ENCODE measurements at places on chromosomes 7 and 10. TPM values are rescaled to one million over a fixed set of nuclear protein-coding genes. Genes with fewer than 3 reads are reported as not detected.

GRCh38 chr7:128742206-128742605 lies 3.0 kb downstream of the CALU start:
- peaks cover 56% of the 10 kb centered on the region for H3K4me1 ChIP-seq
- peak overlapping the region; percentile 91 for H3K27ac ChIP-seq
- DNase-seq: no peak
- H3K4me3 ChIP-seq: no peak overlapping the region

Gene ADRA2A
- total RNA-seq: 0.53 TPM

Gene HTR7
- 0.88 TPM for total RNA-seq

DNA sequence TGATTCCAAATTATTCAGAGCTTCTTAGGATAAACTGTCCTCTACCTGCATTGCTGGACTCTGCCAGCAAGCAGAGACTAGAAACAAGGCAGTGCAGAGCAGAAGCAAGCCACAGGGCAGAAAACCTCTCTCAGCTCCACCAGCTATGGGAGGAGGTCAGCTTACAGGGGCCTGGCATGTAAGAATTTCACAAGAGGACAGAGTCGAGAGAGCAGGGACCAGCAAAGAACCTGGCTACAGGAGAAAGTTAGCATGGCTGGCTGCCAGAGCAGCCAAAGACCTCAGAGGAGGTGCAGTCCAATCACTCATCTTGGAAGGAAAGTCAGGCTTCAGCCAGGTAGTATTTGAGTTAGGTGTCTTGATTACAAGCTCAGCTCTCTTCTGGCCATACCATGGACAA lies 62.9 kb downstream of the ENO4 start:
- H3K36me3 ChIP-seq: peaks cover 43% of the 10 kb centered on the region
- H3K27ac ChIP-seq: no peak overlapping the region
- no peak overlapping the region for H3K4me3 ChIP-seq

GRCh38 chr7:88670536-88670935 lies 89.0 kb upstream of the ZNF804B start:
- no peak overlapping the region for H3K27ac ChIP-seq
- H3K4me3 ChIP-seq: no peak overlapping the region
- H3K4me1 ChIP-seq: no peaks in the 10 kb centered on the region
- H3K36me3 ChIP-seq: no peaks in the 10 kb centered on the region
- no peaks in the 10 kb centered on the region for H3K27me3 ChIP-seq

Measured in SJSA1 (cell line).